Right cardiac atrium (tissue), 5 donors: ENCODE measurements at places on chromosomes 11 and 22.

GRCh38 chr11:62150887-62151736 is 27.3 kb downstream of the INCENP start:
- no peak for DNase-seq

DNA sequence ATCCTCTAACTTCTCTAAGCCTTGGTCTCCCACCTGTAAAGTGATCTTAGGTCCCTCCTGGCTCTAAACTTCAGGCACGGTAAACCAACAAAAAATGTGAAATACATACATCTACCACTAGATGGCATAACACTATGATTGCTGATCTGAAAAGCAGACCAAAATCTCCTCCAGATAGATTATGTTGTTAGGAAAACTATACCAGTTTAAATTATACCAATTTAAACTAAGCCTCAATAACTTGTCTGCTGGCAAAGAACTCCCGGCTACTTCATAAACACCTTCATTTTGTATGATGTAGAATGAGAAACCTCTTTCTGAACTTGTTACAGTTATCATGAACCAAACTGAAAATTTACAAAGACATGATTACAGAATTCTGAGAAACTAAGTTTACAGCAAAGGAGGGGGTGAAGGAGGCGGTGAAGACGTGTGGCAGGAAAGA is 85.9 kb downstream of the SBF2 start:
- no peak for DNase-seq

GRCh38 chr11:117074119-117074518 is 24.1 kb downstream of the SIK3 start:
- no peak for DNase-seq

- DNase-seq: no peak
These were observed 1.7 kb downstream of the DKK3 start for GRCh38 chr11:12006552-12007229.

DNA sequence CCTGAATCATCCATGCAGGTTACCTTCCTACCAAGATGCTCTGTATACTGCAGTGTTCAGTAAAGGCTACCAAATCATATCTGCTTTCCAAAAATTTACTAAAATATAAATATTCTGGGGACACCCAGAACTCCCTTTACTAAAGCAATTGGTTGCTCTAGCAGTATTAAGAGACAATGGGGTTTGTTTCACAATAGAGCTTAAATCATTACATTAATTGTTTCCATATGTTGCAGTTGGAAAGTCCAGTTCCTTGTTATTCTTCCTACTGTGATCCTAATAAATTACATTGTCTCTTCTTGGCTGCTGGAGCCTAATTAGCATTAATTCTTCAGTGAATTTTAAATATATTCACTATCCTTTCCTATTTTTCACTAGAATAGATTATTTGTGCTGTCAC is 316.0 kb upstream of the MTNR1B start:
- no peak for DNase-seq

DNA sequence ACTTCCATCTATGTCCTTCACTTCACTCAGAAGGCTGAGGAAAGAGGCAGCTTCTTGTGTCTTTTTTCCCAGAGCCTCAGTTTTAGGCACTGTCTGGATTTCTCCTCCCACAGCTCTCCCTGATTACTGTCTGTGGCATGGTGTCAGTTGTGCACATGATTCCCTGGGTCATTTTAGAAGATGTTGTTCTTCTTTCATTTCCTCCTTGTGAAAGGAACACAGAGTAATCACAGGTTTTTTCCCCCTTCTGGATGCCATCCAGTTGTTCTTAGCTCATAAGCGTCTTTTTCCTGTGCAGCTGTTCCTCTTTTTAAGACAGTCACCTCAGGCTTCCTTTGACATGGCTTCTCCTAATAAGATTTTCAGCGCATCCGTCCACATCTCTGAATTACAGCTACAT is 212.2 kb downstream of the FAM181B start:
- DNase-seq: no peak

- no peak for DNase-seq
These were observed 148.6 kb downstream of the IGLL1 start for GRCh38 chr22:23431337-23432072.

GRCh38 chr22:44880610-44881290 is 128.4 kb downstream of the ARHGAP8 start:
- DNase-seq: no peak
